ENCODE measurements at places on chromosomes 7 and 10.

DNA sequence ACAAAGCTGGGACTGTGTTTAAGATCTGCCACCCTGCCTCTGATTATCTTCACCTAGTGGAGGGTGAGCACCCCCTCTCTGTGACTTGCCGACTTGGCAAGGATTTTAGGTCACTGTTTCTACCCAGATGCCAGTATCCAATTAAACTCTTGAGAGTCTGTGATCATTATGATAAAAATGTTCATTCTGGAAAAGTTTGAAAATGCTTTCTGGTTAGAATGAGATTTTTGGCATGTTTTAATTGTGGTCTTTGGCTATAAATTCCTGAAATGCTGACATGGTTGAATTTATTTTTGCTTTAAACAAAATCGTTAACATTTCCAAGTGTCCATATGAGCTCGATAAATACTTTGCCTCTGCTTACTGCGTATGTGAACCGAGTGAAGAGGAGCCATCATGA is 221.4 kb downstream of the BICC1 start:
- peak; percentile 92 for DNase-seq

GRCh38 chr10:3886641-3887251 is 101.7 kb upstream of the KLF6 start:
- DNase-seq: peak; percentile 87

GRCh38 chr7:128119036-128119435 is 87.8 kb upstream of the LRRC4 start:
- no peak for DNase-seq

DNA sequence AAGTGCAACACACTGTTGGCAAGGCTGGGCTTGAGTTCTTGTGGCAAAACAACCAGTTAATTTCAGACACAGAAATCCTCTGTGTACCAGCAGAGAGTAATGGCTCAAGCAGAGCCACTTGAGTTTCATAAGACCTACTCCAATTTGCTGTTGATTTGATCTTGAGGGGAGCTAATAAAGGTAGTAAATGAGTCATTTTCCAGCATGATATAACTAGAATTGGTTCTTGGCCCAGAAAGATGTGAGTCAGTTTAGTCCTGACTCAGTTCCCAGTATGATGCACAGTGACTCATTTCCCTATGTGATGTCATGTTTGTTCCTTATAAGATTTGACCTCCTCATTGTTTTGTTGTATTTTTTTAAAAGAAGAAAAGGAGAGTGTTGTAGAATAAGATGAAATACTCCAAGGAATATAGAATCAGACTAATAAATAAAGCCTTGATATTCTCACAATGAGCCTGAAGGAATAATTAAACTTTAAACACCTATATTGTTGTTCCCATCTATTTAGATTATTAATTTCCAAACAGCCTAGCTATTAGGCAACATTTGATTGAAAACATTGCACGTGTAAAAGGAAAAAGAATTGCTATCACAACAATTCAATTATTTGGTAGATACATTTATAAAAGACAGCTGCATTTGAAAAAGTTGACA is 186.2 kb downstream of the REEP3 start:
- peak; percentile 98 for DNase-seq

- no peak for DNase-seq
These were observed 10.5 kb upstream of the CXCL12 start for GRCh38 chr10:44395396-44395795.
